Muscle of back (tissue), 13 donors: ENCODE measurements at places on chromosomes 3 and 15.

DNA sequence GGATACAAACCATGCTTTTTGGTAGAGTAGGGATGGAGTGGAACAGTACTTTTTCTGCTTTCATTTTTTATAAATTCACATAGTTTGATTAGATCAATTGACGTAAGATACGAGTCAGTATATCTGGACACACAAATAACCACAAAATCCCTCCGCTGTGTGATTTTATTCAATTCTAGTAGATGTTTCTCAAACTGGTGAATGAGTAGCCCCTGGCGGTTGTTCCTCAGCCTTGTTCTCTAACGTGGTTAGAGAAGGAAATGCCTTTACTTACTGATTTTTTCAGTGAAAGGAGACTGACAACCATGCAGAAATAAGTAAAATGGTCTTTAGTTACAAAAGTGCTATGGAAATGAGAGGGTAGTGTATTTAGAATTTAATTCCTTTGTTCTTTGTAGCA, 161.0 kb downstream of the TCF12 start:
- no peak for DNase-seq

DNA sequence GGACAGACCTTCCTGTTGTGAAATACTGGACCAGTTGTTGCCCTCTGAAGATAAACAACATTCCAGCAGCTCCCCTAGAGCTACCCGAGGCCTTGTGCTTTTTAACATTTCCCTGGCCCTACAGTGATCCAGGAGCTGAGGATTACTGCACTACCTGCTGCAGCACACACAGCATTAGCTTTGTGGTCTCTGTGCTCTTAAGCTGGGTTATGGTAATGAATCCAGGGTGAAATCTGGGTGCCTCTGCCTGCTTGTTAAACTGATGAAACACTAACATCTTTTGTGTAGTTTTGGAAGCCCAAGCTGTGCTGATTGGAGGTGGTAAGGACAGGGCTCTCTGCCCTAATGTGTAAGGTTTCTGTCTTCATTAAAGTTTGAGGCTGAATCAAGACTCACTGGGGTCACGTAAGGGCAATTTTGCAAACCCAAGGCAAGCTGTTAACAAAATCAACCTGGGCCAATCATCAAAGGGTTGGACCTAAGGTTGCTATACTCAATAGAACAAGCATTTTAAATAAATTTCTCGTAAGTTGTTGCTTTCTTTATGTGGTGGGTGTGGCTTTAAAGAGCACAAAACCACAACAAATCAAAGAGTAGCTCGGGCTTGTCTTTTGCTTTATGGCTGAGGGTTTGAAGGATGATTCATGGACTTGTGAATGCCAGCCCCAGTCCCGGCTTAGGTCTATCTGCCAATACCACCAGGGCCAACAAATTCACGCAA, 183.9 kb downstream of the TPRG1 start:
- DNase-seq, result no peak

DNA sequence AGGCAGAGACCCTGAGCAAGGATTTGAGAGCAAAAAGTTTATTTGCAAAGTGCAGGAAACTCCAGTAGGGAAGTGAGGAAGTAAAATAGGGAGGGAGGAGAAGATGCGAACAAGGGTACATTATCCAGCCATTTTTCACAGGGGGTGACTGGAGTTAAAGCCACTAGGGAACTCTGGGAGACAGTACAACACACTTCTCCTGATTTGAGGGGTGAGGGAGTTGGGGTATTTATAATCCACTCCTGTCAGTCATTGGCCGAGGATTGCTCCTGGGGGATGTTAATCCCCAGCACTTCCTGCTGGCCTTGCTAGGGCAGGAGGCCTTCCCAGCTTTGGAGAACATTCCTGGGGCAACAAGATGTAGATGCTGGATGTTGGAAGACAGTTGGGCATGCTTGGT, 28.2 kb downstream of the CCR3 start:
- no peak for DNase-seq

GRCh38 chr3:173993299-173993698, 595.8 kb downstream of the NLGN1 start:
- peak; percentile 12 for DNase-seq
